ENCODE measurements at places on chromosomes 5 and 9.

- no peak for DNase-seq
Observed at GRCh38 chr9:113012492-113012891, 500 bp upstream of the ZNF883 start.

GRCh38 chr9:18888290-18888689, 144.7 kb downstream of the SAXO1 start:
- DNase-seq, result no peak

- DNase-seq, result no peak
Observed at GRCh38 chr5:179484761-179485160, 65.6 kb upstream of the RUFY1 start.

DNA sequence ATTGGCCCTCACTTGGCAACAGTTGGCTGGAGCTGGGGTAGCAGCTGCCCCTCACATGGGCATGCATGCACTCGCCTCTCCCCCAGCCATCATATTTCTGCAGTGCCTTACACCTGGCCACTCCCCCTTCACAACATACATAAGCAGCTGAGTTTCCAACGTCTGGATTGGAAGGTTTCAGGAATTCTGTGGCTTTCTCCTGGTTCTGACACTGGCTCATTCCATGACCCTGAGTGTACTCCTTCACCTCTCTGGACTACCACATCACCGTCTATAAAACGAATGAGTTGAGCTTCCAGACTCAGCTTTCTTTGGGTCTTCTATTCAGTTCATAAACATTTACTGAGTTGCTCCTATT, 84.3 kb downstream of the GALNT10 start:
- no peak for DNase-seq

- peak; percentile 9 for DNase-seq
Observed at GRCh38 chr9:101398930-101399642, 435 bp downstream of the ZNF189 start.

GRCh38 chr5:172353271-172353812, 69.8 kb upstream of the UBTD2 start:
- no peak for DNase-seq

DNA sequence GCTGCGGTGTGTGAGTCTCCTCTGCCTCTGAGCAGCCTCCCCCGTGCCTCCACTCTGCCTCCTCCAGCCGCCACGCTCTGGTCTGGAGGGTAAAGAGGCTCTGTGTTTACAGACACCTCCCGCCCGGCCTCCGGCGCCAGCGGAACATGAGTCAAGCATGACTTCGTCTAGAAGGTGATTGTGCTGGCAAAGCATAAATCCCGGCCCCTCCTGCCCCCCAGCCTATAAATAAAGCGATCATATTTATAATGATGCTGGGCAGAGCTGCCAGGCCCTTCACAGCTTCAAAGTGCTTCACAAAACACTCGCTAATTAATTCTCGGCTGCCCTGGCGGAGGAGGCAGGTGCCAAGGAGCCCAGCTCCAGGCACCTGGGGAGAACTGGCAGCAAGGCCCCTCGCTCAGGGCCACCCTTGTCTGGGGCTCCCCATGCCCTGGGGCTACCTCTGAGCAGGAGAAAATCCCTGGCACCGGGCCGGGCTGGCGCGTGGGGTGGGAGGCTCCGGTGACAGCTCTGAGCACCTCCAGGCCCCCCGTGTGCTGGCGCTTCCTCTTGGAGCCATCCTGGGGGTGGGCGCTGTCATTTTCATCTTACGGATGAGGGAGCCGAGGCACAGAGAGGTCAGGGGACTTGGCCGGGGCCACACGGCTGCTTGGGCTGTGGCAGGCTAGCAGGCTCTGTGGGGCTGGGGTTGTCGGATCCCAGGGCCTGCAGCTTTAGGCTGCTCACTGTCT, 87.8 kb downstream of the RXRA start:
- no peak for DNase-seq

Measured in effector memory CD8-positive, alpha-beta T cell (primary cell).